ENCODE measurements at places on chromosomes 16 and 17.

DNA sequence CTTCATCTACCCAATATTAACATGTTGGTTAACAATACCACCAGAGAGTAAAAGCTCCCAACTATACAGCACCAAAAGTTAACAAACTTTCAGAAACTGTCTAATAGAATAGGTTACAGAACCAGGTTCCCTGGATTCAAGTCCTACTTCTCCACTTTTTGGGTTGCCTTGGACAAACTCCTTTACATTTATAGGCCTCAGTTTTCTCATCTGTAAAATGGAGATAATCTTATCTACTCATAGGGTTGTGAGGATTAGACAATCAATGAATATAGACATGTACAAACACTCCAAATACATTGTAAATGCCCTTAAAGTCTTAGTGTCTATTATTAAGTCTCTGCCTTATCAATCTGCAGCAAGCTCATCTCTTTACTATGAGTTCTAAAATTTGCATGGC is 435.2 kb downstream of the ZFHX3 start:
- no peak for DNase-seq

DNA sequence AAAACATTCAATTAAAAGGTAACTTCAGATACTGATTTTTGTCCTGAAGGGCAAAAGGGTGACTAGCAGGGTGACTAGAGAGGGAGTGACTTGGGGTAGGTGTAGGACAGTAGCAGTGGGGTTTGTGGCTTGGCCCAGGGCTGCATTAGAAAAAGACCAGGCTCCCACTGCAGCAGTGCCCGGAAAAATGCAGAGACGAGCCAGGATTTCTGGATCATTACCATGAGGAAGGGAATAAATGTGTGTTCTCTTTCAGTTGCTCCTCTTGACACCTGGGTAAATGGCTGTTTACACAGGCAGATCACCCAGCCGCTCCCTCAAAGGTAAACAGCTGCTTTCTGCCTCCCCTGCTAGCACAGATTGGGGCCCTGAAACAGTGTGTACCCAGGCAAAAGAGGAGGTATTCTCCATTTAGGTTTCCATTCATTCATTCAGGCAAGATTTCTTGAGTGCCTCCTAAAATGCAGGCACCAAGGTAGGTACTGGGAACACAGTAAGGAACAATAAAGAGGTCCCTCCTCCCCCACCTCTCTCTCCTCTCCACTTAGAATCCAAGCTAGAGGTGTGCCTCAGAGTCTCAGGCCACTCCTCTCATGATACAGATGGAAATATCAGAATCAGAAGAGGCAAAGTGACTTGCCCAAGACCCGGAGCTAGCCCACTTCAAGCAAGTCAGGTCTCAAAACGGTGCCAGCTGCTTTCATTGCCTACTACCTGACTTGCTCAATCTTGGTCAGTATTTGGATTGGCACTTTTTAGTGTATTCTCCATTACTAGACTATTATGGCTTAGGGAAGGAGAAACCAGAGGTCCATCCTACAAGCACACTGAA is 15.2 kb upstream of the TOX3 start:
- no peak for DNase-seq

- no peak for DNase-seq
These were observed 1.0 kb upstream of the LITAF start for GRCh38 chr16:11587643-11588247.

GRCh38 chr17:83067071-83067717 is 12.2 kb upstream of the METRNL start:
- peak; percentile 3 for DNase-seq

DNA sequence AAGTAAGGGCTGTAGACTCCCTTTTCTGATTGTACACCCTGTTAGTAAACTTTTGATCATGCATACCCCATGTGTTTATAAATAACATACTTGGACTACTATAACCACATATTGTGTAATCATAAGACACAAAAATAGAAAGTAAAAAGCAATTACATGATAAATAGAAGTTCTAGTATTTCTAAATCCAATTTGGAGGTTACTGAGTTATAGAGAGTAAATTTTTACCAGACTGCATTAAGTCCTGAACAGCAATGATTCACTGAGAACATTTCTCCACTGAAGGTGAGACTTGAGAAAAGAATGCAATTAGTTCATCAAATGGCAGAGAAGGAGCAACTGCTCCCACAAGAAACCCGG is 7.7 kb upstream of the TBKBP1 start:
- DNase-seq: no peak

DNA sequence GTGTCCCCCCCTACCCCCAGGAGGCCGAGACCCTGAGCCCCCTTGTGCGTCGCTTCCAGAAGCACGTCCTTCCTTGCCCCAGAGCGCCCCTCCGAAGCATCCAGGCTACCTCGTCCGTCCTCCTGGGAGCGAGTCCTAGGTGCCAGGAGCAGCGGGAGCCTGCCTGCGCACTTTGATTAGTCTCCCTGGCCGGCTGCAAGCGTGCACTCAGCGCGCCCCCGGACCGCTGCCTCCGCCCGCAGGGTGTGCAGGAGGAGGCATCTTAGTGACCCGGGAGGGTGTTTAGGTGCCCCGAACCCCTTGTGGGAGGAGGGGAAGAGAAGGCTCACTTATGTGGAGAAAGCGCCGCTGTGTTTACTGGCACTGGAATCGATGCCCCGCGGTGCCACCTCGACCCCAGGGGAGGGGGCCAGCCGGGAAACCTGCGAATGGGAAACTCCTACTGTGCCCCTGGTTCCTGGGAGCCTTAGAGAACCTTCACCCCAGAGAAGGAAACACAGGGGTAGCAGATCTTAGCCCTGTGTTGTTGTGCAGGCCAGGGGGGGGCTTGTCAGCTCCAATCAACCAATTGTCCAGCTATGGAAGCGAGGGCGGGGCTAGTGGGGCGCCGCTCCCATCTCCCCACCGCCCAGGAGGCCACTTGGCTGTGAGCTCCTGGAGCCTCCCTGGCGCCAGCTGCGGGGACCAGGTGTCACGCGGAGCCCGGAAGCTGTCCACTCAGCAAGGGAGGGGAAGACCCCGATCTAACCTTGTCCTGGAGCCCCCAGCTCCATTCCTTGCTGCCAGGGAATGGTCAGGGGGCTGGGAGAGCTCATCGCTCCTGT is 922.8 kb upstream of the EEF2KMT start:
- no peak for DNase-seq

- DNase-seq: peak; percentile 27
These were observed 2.2 kb downstream of the RAB26 start for GRCh38 chr16:2150418-2151187.
